ENCODE measurements at places on chromosomes 11 and 22. TPM values are rescaled to one million over a fixed set of nuclear protein-coding genes. Genes with fewer than 3 reads are reported as not detected.

Gene CHRM1
- not detected for total RNA-seq

Gene APOL3
- total RNA-seq: 37.0 TPM

Gene SAA2
- total RNA-seq: 0.13 TPM

Gene C11orf87
- 0.13 TPM for total RNA-seq

Gene MAPK8IP2
- total RNA-seq: 0.86 TPM

Gene CARD18
- not detected for total RNA-seq

Gene RSF1
- total RNA-seq: 41.4 TPM

Gene TMEM121B
- 0.13 TPM for total RNA-seq

Gene OR52E5
- not detected for total RNA-seq

Gene SCARF2
- total RNA-seq: 19.0 TPM

Gene P2RX6
- 3.1 TPM for total RNA-seq

Gene TRPM5
- not detected for total RNA-seq

Gene LYVE1
- total RNA-seq: 8.3 TPM

Gene LZTR1
- 37.6 TPM for total RNA-seq

Gene ANKRD42
- 12.5 TPM for total RNA-seq

Gene TPBGL
- total RNA-seq: not detected

Gene C22orf42
- total RNA-seq: not detected

Gene OR6A2
- total RNA-seq: 0.76 TPM

Gene IFITM5
- total RNA-seq: not detected

Gene NCR3LG1
- total RNA-seq: 14.4 TPM

Gene NPAS4
- not detected for total RNA-seq

Gene IFITM10
- 5.5 TPM for total RNA-seq

Gene BDNF
- total RNA-seq: 5.0 TPM

Gene KRTAP5-8
- total RNA-seq: 0.22 TPM

Gene CASP4
- 171 TPM for total RNA-seq
